ENCODE measurements at places on chromosomes 6 and 20. TPM values are rescaled to one million over a fixed set of nuclear protein-coding genes. Genes with fewer than 3 reads are reported as not detected.

CAP2 gene
- 17.8 TPM for total RNA-seq

GNMT gene
- total RNA-seq, result not detected

VNN1 gene
- total RNA-seq, result under 0.01 TPM

WFDC10B gene
- not detected for total RNA-seq

DNMT3B gene
- total RNA-seq, result 2.0 TPM

KIAA0408 gene
- total RNA-seq, result 0.38 TPM

LTB gene
- 0.28 TPM for total RNA-seq

FAM83C gene
- under 0.01 TPM for total RNA-seq

FILIP1 gene
- total RNA-seq, result 0.58 TPM

HLA-C gene
- 118 TPM for total RNA-seq

PGM3 gene
- 158 TPM for total RNA-seq

CALHM4 gene
- 0.19 TPM for total RNA-seq

KIF16B gene
- 21.7 TPM for total RNA-seq

POLH gene
- 31.6 TPM for total RNA-seq

RBM12 gene
- total RNA-seq, result 29.9 TPM

CHRNA4 gene
- total RNA-seq, result not detected

XKR7 gene
- under 0.01 TPM for total RNA-seq

COX4I2 gene
- total RNA-seq, result not detected

CTCFL gene
- not detected for total RNA-seq

PRR18 gene
- not detected for total RNA-seq

SLC13A3 gene
- 0.38 TPM for total RNA-seq

DLK2 gene
- 0.28 TPM for total RNA-seq

SLC26A8 gene
- total RNA-seq, result not detected

OPN5 gene
- total RNA-seq, result not detected

ZNF341 gene
- 1.1 TPM for total RNA-seq

KIF6 gene
- 0.28 TPM for total RNA-seq

SPTLC3 gene
- total RNA-seq, result 3.1 TPM

ZKSCAN3 gene
- 4.2 TPM for total RNA-seq

KCNQ2 gene
- 0.19 TPM for total RNA-seq

PTGIS gene
- 191 TPM for total RNA-seq

RIMS4 gene
- total RNA-seq, result not detected

HRH3 gene
- not detected for total RNA-seq

PAX1 gene
- total RNA-seq, result not detected

BANF2 gene
- not detected for total RNA-seq

KCNK5 gene
- not detected for total RNA-seq

GPX5 gene
- not detected for total RNA-seq

RAET1L gene
- not detected for total RNA-seq

TUBB2B gene
- 6.9 TPM for total RNA-seq

FAM50B gene
- total RNA-seq, result 10.4 TPM

All from regular cardiac myocyte (primary cell).